Forelimb muscle (tissue), 1 donor: ENCODE measurements at places on chromosomes 5 and 9. TPM values are rescaled to one million over a fixed set of nuclear protein-coding genes. Genes with fewer than 3 reads are reported as not detected.

DNA sequence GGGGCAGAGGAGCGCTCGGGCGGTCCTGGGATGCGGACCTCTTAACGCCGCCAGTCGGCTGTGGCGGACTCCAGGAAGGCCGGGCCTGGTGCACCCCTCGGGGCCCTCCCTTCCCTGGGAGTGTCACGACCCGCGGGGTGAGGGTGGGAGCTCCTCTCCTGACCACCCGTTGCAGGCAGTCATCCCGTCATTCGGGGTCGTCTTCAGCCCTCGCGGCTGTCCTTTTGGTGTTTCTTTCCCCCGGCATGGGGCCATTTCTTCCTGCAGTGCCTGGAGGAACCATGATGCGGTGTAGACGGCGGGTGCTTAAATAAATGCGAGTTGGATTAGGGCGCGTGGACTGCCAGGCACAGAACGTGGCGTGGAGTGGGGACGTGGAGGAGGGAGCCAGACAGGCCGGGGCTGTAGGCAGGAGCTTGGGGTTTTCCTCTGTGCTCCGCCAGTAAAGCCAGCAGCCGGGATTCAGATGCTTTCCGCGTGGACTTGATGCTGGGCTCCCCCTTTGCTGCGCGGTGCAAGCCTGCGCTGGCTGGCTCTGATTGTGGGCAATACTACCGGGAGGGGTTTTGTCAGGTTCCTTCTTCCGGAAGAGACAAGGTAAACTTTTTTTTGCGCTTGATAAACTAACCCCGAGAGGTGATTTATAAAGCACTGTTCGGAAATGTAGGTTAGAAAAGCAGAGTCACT, 868 bp downstream of the KDM4C start:
- DNase-seq: no peak

DNA sequence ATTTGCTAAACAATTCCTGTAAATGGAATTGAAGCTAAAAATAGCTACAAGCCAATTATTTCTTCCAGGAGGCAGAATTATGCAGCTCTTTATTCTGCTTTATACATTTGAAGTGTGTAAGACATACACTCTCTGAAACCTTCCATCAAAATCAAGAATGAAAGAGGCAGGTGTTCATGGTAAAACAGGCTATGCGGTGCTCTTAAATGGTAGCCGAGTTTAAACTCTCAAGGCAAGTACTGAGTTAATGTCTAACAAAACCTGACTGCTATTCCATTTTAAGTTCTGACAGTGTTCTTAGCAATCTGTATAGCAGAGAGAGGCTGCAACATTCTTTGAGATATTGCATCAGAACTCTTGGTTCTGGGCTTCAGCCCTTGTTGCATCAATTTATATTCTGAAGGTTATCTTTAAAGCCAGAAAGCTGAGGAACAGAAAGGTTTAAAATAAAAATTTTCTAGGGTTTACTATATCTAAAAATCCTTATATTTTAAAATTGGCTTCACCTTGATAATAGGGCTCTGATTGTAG, 248.3 kb upstream of the CCNG1 start:
- DNase-seq: no peak

- DNase-seq: no peak
Measured at GRCh38 chr9:113139225-113139829, 11.5 kb upstream of the SLC31A2 start.

DNA sequence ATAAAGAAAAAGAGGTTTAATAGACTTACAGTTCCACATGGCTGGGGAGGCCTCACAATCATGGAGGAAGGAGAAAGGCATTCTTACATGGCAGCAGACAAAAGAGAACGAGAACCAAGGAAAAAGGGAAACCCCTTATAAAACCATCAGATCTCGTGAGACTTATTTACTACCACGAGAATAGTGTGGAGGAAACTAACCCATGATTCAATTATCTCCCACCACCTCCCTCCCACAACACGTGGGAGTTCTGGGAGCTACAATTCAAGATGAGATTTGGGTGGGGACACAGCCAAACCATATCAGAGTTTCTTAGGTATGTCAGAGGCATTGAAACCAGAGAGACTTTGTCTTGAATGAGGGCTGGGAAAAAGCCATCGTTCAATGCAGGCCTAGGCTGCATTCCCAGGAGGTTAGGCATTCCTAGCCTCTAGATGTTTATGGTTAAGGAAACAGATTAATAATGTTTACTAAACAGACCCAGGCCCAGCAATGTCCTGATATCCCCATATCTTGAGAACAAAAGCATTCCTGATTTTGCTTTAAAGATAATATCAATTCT, 7.5 kb upstream of the PAIP1 start:
- no peak for DNase-seq

DNA sequence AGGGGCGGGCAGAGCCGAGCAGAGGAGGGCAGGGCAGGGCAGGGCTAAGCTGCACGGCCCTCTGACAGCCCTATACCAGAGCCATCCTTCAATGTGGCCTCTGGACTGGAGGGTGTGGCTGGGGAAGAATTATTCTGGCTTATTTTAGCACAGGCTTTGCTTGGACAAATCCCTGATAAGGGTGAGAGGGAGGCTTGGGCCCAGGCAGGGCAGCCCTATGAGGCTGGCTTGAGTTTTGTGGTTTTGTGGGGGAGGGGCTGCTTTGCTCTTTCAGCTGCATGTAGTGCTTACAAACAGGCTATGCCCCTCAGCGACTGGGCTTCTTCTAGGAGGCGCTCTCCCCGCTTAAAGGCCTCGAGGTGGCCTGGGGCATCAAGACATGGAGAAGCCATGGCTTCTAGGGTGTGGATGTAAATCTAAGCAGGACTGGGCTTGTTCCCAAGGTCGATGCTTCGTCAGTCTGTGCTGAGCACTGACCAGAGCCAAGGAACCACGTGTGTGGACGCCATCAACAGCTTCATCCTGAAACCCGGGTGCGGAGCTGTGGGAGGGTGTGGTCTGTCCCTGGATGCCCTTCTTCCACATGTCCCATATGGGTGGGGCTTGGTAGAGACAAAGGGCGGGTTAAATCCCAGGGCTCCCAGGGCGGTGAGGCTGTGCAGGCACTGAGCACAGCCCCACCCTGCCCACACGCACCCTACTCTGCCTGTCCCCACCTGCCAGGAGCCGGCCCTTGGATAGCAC, 45.7 kb upstream of the IPPK start:
- no peak for DNase-seq

DNA sequence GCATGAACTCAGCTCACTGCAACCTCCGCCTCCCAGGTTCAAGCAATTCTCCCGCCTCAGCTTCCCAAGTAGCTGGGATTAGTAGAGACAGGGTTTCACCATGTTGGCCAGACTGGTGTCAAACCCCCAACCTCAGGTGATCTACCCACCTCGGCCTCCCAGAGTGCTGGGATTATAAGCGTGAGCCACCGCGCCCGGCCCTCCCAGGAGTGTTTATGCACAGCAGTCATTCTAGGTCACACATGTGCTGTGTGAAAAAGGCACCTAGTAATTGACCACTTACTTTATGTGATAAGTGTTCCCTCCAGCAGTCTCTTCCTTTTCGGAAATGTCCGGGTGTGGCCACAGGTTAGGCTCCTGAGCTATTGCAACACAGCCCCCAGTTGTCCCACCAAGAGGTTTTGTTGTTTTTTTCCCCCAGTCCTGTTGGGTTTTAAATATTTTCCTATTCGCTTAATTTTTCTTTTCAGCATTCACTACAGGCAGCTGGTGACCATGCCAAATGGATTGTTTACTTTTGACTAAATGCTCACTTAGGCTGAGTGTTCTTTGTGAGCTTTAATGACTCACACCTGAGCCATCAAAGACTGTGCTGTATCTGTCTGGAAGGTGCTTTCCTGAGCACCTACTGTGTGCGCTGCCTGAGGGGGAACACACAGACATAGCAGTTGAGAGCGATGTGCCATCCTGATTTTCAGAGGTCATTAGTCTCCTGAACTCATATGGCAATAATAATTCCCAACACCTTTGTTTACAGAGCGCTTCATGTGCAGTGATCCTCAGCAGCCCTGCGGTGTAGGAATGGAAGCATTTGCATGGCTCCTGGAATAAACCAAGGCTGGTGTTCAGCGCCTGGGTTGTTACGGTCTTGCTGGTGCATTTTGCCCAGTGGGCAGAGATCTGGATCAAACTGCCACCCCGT, 94.3 kb downstream of the MVB12B start:
- no peak for DNase-seq

DNA sequence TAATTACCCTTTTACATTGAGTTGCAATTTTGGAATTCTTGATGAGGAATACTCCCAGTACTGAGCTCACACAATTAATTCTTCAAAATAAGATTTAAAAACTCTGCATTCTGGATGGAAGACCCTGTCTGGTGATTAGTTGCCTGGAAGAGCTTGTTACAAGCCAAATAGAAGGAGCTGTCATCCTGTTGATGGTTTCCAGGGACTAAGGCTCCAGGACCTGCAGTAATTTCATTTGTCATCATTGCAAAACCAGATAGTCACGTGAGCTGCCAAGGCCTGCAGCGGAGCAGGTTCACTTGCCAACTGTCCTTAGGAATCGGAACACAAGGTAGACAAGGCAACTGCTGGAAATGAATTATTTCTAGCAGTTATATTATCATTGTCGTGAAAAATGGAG, 597.7 kb downstream of the CCDC171 start:
- DNase-seq: no peak

- no peak for DNase-seq
Measured at GRCh38 chr5:132425975-132426524, 56.5 kb downstream of the SLC22A5 start.

GRCh38 chr5:569358-569867, 42.7 kb upstream of the CEP72 start:
- DNase-seq: no peak

DNA sequence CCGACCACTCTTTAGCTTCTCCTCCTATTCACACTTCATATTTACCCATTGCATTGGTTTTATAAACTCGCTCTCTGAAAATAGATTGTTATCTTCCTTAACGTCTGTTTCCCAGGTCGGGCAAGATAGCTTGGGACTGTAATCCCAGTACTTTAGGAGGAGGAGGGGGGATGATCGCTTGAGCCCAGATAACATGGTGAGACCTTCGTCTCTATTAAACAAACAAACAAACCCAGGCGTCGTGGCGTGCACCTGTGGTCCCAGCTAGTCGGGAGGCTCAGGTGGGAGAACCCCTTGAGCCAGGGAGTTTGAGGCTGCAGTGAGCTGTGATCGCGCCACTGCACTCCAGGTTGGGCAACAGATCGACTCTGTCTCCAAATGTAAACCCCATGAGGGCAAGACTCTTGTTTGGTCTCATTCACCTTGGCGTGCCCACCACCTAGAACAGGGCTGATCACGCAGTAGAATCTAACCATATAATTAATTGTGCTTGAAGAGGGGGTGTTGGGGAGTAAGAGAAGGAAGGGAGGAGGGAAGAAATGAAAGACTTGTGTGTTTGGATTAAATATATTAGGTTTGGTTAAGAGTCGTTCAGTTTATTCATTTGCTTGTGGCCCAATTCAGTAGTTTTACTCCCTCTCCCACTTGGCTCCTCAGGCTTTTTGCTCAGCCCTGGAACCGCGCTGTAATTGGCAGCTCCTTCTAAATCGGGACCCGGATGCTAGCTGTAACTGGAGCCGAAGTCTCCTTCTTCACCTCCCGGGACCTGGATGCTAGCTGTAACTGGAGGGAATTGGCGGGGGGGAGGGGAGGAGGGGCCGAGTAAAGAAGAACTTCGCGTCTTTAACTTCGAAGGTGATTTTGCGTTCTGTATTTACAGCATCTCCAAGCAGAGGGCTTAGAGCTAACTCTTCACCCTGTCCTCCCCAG, 24.9 kb downstream of the CDKN2A start:
- DNase-seq: no peak

GRCh38 chr5:175489693-175490443, 11.5 kb downstream of the SFXN1 start:
- DNase-seq: no peak

Gene IRX4
- polyA plus RNA-seq: 1.3 TPM

Gene STRBP
- 10.0 TPM for polyA plus RNA-seq

Gene BARX1
- 0.46 TPM for polyA plus RNA-seq

Gene TTC1
- 48.2 TPM for polyA plus RNA-seq
